Renal cortical epithelial cell (primary cell): ENCODE measurements at places on chromosomes 2 and 18.
A peak's percentile ranks its signal among the peaks of the same experiment; 100 is the strongest.

DNA sequence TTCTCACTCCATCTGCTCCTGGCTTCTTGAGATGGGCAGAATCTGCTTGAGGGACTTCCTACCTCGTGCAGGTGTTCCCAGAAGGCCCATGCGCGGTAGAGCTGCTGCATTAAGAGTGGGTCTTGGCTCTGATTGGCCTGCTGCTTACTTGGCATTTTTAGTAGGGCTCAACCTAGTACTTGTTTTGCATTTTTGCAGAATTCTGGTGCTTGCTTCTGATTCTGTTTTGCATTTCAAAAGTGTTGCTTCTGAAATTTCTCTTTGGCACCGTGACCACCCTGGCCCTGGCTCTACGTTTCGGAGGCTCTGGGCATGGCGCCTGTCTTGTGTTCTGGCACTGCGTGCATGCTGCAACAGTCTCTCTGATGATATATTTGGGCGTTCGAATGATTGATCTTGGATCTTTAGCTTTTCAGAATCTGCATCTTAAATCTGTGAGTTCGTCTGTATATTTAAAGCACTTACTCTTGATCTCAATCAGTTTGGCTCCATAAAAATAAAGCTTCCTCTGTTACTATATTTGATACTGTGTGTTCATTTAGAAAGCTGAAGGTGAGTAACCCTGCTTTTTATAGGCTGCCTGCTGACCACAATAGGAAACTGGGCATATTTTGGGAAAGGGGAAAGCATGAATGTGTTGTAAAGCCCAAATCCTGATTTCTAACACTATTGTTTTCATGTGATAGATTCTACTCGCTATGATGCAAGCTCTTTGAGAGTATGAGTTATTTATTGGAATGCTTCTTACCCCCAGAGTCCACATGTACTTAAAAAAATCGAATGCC is 22.2 kb downstream of the EFR3B start:
- DNase-seq: no peak

DNA sequence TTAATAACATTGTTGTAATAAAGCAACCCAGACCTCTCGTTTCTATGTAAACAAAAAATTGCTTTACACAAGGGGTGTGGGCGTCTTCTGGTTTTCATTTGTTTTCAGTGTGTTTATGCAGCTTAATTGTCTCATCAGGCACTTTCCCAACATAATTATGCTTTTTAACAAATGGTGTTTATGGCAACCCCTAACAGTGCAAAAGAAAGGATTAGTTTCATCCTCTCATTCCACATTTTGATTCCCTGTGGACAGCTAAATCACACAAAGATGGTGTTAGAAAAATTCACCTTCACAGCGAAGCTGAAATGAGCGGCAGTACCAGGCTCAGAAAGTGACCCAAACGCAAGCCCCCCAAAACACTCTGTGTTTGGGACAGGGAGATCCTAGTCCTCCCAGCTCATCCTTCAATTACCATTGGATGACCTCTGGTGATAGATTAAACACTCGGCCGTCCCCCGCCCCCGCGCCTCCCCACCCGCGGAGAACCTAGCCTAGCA is 724 bp downstream of the FTCDNL1 start:
- DNase-seq: no peak

GRCh38 chr18:44374966-44375365 is 305.7 kb upstream of the SETBP1 start:
- no peak for DNase-seq

DNA sequence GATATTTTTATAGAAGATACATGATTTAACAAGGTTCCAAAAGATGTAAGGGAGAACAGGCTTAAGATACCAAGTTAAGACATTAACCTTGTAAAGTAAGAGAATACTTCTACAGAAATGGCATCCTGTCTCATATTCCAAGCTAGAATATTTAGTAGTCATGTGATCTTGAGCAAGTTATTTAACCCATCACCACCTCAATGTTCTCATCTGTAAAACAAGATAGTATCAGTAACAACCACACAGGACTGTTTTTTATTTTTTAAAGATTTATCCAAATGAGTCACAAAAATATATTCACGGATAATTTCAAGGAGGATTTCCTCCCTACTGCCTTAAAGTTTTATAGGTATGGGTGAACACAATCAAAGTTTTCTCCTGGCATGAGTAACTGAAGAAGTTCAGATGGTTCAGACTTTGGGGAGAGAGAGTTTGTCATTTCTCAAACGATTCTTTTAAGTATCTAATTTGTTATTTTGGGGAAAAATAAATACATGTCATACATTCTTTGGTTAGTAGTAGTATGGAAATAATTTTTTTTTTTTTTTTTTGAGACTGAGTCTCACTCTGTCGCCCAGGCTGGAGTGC is 25.9 kb downstream of the ROCK1 start:
- DNase-seq: no peak

GRCh38 chr2:240595381-240596079 is 9.0 kb downstream of the CAPN10 start:
- no peak for DNase-seq

GRCh38 chr2:201444746-201445465 is 6.4 kb downstream of the TRAK2 start:
- DNase-seq: peak; percentile 39

DNA sequence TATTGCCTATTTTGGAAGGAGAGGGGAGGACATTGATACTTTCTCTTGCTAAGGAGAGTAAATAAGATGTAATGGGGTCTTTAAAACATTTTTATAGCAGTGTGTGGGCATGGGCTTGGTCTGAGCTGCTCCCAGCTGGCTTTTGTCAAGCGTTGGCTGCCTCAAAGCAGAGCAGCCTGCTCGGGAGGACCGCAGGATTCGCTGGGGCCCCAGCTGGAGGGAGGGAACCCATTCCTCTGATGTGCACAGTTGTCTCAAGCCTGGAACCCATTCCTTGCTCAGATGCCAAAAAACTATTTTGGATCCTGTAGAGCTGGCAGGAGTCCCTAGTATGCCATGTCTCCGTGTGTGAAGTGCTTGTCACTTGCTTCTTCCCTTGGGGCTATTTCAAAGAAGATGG is 59.4 kb upstream of the RMDN2 start:
- no peak for DNase-seq

DNA sequence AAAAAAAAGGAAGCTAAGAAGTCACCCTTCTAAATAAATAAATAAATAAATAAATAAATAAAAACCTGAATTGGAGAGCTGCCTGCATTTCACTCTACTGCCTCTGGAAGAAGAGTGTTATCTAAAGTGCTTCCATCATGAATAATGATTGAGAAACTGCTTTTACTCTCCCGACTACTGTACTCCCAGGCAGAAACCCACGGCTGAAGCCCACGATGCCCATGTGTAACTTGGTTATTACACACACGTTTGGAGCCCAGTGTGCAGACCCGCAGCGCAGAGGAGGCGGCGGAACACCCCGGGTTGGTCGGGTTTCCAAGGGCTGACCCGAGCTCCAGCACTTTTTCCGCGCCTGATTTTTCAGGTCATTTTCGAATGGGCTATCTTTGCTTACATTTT is 697 bp upstream of the SPATS2L start:
- DNase-seq: peak; percentile 52

DNA sequence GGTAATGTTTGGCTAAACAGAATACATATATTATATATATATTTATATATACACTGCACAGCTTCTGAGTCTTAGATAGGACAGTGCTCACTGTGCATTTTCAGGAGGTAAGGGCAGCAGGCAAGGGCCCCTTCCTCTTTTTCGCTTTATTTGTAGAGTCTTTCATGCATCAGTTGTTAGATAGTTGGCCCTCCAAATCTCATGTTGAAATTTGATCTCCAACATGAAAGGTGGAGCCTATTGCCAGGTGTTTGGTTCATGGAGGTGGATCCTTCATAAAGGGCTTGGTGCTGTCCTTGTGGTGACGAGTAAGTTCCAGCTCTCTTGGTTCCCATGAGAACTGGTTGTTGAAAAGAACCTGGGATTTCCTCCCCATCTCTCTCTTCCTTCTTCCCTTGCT is 48.1 kb downstream of the TSN start:
- DNase-seq: no peak

DNA sequence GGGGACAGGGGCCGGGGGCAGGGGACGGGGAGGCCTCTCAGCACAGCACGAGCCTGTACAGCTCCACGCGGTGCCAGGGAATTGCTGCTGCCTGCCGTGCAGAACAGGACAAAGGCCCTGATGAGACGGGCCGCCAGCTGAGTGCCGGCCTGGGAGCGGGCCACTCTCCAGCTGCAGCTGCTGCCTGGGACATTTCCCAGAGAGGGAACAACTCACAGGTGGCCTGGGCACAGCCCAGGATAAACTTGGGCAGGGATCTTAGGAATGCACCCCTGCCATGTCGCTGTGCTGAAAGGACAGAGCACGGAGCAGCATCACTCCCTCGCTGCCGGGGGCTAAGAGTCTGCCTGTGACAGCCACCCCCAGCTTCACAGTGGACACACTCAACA is 38.8 kb downstream of the CENPO start:
- DNase-seq: no peak

DNA sequence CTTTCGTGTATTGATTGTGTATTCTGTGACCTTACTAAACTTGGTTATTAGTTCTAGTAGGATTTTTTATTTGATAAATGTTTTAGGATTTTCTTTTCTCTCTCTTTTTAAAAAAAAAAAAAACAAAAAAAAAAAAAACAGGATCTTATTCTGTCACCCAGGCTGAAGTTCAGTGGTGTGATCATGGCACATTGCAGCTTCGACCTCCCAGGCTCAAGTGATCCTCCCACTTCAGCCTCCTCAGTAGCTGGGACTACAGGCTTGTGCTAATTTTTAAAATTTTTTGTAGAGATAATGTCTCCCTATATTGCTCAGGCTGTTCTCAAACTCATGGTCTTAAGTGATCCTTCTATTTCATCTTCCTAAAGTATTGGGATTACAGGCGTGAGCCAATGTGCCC is 19.0 kb downstream of the TTLL4 start:
- no peak for DNase-seq

- DNase-seq: peak; percentile 38
Measured at GRCh38 chr18:66560094-66560493, 43.8 kb downstream of the CDH19 start.

- no peak for DNase-seq
Measured at GRCh38 chr2:46841621-46842020, 74.0 kb downstream of the MCFD2 start.

DNA sequence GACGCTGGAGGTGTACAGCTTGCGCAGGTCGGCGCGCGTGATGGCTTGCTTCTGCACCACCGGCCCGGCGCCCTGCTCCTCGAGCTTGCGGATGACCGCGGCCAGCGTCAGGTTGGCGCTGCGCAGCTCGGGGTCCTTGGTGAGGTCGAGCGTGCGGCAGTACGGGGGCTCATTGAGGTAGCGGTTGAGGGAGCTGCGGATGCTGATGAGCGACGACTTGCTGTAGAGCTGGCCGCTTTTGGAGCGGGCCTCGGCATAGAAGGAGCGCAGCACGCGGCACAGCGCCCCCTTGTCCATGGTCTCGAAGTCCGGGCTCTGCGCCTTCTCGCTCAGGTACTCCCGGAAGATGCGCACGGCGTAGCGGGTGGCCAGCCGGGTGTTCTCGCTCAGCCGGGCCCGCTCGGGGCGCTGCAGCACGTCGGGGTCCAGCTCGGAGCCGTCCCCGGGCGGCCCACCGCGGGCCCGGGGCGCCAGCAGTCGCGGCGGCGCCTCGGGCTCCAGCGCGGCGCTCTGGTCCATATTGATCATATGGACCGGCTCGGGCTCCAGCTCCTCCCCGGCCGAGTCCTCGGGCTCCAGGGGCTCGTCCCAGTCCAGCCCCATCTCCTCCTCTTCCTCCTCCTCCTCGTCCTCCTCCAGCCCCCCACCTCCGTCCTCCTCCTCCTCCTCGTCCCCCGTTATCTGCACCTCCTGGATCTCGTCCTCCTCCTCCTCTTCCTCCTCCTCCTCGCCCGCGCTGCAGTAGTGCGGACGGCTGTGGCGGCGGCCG is 523 bp downstream of the KCTD1 start:
- DNase-seq: peak; percentile 66

DNA sequence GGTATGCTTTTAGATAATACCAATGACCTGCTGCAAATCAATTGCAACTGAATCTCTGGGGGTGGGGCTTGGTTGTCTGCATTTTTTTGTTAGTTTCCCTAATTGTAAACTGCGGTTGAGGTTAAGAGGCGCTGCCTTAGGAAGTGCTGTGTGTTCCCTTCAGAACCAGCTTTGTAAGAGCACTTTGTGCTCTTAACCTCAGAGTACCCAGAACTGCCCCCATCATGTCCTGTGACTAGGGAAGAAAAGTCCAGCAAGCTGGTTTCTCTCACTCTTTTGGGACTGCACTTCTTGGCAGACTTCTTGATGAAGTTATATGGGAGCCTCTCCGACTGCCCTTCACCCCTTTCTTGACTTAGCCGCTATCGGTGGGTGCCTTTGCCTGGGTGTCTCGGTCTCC is 245.5 kb upstream of the CXCR4 start:
- DNase-seq: no peak

GRCh38 chr18:3592864-3593263 is 142.9 kb downstream of the TGIF1 start:
- DNase-seq: no peak

DNA sequence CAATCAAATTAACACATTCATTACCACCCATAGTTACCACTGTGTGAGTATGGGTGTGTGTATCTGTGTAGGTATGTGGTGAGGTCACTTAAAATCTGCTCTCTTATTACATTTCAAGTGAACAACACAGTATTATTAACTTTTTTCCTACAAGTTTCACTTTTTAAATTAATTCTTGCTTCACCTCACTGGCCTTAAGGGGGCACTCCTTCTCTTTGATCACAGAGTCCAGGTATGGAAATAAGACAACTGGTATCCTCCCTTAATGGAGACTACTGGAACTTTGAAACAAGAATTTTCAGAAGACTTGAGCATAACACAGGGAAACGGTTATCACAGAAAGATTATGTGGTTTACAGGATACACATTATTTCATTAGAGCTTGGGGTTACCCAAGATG is 255.8 kb downstream of the ASXL3 start:
- peak; percentile 7 for DNase-seq

GRCh38 chr2:241598061-241598460 is 38.9 kb downstream of the THAP4 start:
- DNase-seq: no peak

DNA sequence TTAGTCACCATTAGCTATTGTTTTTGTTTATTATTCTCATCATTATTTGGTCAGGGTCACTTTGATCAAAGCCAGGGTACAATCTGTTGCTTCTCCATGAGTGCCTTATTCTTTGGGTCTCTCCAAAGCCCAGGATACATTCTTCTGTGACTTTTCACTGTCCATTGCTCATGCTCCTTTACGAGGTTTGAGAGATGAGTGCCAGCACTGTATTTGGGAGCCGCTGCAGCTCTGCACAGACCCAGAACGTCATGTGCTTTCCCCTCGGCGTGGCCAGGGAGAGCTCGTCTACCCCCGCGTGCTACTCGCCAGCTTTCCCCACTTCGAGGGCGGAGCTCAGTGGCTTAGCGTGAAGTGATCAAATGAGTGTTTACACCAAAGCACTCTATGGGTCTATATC is 123.7 kb downstream of the COL6A3 start:
- DNase-seq: no peak

DNA sequence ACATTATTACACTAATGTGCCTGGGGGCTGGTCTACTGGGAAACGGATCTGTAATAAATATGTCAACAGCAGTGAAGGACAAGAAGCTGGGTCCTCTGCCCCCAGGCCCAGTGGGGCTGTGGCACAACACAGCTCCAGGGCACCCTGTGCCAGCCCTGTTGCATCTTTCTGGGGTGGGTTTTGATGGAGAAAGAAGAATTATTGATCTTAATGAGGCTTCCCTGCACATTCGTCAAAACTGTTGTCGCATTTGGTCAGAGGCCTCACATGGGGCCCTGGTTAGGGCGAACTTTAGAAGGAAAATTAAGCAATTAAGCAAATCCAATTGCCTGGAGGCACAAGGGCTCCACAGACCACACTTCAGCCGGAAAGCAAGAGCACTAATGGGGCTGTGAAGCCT is 30.0 kb upstream of the TWIST2 start:
- no peak for DNase-seq

GRCh38 chr2:224086226-224086914 is 47.3 kb upstream of the SERPINE2 start:
- peak; percentile 93 for DNase-seq
